ENCODE measurements at places on chromosomes 5 and 9.

DNA sequence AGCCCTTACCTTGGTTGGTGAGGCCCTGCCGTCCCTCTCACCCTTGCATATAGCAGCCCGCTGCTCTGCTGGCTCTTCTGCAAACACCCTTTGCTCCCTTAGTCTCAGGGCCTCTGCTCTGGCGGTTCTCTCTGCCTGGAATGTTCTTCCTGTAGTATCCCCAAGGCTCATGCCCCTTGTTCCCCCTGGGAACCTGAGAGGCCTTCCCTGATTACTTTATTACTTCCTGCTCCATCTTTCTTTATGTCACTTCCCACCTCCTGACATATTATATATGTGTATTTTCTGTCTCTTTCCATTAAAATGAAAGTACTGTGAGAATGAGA is 73.9 kb upstream of the SPRY4 start:
- DNase-seq, result no peak

GRCh38 chr9:81861644-81862043 is 66.6 kb upstream of the SPATA31D4 start:
- DNase-seq, result no peak

DNA sequence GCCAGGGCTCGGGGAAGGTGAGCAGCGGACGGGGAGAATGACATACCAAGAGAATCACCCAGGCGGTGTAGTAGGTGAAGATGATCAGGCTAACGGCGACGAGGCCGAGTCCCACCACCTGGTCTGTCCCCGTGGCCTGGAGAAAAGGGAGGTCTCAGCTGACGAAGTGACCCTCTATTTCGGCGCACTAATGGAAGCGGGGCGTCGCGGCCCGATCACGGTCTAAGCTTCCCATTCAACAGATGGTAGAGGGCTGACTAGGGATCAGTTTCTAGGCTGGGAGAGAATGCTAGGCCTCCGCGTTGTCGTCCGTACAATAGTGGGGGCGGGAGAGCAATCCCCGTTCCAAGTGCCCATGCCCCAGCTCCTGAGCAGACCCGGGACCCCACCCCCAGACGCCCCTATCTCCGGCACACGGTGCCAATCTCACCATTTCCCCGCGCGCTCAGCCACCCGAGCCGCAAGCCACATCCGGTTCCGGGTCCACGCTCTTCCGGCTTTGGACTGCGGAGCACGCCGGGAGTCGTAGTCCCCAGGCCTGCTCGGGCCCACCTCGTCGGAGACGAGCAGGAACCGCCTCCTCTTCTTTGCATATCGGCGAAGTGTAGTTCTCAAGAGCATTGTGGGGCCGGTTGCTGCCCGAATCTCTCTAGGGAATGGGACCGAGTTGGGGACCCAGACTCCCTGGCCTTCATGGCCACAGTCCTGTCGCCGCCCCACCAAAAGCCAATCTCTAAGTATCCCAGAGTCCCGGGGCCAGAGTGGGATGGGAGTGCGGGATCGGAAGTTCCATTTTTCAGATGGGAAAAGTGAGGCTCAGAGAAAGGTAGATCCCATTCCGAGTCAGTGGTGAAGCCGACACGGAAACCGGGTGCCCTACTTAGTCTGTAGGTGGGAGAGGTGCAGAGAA is at the start of gene DPM2:
TSS of gene DPM2 (minus strand) at position 467 of the 910 bp plus-strand sequence. CDS start at position 433, 34 bp downstream.
- DNase-seq, result peak; percentile 68

DNA sequence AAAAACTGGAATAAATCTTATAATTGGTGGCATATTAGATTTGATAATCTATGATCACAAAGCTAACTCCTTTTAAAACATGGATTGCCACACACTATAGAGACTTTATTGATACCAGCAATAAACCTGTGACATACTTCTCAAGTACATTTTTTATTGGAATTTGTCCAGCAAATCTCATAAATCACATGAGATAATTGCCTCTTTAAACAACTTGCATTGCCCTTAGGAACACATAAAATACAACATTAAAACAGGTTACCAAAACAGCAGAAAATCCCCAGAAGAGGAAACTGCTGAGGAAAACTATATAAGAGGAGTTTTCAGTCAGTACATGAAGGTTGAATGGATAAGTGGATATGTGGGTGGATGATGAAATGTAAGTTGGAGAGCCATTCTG is 124.6 kb downstream of the SNCAIP start:
- no peak for DNase-seq

- no peak for DNase-seq
These were observed 23.8 kb downstream of the CAMSAP1 start for GRCh38 chr9:135883410-135884089.

DNA sequence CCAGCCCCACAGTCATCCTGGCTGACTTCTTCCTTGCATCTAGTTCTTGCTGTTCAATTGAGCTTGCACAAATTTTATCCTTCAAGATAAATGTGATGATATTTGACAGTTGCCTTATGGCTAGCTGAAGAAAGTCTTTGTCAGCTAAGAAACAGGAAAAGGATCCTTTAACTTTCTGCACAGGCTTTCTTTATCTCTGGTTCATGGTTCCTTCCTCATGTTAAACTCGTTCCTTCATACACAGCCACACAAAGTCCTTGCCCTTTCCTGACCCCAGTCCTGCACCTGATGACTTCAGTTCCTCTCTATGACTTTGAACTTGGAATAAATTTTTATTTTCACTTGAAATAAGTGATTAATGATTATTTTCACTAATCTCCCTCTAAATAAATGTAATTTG is 132.5 kb upstream of the PRSS3 start:
- no peak for DNase-seq

DNA sequence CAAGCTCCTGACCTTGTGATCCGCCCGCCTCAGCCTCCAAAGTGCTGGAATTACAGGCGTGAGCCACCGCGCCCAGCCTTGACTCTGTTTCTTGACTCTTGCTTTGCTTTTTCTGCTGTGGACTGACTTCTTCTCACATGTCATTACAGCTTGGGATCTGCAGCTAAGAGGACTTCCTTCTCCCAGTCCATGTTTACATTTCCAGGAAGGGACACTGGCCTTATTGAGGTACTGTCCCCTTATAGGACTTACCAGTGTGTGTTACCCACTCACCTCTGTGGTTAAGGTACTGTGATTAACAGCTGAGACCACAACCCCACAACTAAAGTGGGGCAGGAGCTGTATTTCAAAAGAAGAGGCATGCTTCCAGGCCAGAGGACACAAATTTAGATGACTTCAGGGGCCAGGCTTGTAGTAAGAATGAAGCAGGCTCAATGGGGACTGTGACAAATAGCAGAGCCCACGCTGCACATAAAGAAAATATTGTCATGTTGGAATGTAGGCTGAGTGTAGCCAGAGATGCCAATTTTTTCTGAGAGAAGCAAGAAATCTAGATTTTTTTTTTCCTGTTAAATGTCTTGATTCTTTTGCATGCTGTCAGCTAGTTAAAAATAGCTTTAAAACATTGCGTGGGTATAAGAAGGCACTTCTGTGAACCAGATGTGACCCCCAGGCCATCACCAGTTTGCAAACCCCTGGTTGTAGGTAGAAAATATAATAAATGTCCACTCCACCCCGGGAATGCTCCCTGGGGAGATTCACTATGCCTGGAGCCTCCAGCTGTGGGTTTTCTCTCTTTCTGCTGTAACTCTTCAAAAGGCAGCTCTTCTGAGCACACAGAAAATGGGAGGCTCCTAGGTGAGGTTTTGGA is 75.0 kb downstream of the PTPDC1 start:
- no peak for DNase-seq

DNA sequence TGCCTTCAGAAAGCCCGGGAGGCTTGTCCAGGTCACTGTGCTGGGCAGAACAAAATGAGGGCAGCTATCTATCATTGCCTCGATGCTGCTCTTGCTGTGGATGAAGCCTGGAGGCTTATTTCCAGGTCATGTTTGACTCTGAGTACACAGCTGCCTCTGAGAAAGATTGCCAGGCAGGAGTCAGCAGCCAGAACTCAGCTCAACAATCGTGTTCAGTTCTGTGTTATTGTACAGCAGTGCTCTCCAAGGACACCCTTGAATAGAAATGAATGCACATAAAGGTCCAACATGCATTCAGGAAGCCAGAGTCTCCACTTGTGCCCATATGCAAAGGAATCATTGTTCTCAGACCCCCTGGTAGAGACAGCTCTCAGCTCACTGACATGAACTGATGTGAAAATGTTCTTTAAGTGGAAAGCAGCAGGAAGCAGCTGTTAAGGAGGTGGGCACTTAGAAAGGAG is 61.7 kb upstream of the ZFR start:
- no peak for DNase-seq
